Activated T-helper 1 cell treated with anti-CD3 and anti-CD28 coated beads, Interleukin-12 subunit alpha, Interleukin-12 subunit beta, Interleukin-2, Interleukin-4 antibody, amounts not matched to agents 30 ng/mL and 10 ng/mL and 1 ng/mL, durations not matched to agents 14 hours and 24 hours and 36 hours (primary cell): ENCODE measurements at places on chromosomes 13 and 19. TPM values are rescaled to one million over a fixed set of nuclear protein-coding genes. Genes with fewer than 3 reads are reported as not detected.
A peak's percentile ranks its signal among the peaks of the same experiment; 100 is the strongest.

GRCh38 chr19:41325947-41326706 is 16.2 kb downstream of the CCDC97 start:
- DNase-seq = no peak

- DNase-seq = no peak
These were observed 103.9 kb downstream of the GADD45B start for GRCh38 chr19:2579678-2580280.

DNA sequence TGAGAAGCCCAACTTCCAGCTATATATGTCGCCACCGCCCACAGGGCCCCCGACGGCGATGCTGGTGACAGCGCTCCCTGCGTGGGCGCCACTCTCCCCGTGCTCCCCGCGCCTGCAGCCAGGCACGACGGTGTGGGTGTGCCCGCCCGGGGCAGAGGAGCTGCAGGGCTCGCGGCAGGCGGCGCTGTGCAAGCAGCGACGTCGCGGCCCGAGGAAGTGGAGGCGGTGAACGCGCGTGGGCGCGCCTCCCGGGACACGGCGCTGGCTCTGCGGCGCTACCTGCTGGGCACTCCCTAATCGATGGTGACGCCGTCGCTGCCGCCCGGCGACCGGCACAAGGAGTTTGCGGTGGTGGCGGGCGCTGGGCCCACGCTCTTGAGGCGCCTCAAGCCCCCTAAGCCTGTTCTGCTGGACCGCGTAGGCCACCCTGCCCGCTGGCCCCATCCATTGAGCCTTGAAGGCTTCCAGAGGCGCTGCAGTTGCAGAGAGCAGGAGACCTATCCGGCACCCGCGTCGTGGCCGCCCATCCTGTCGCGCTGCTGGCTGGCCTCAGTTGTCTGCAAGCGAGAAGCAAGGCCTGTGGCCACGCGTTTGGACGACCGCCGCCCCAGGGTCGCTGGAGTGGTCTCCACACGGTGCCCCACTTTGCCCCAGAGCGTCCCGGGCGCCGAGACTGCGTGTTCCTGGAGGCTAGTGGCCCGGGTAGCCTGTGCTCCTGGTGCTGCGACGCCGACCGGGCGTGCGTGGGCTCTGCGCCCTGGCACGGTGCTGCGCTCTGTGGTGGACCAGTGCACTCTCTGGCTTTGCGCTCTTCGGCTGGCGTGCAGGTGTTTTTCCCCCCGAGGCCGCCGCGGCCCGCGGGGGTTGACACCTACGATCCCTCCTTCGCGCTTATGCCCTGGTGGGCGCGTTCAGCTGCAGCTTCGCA is 23.1 kb downstream of the LRFN3 start:
- peak; percentile 75 for DNase-seq

GRCh38 chr13:41177616-41178015 is 16.8 kb downstream of the KBTBD7 start:
- no peak for DNase-seq

DNA sequence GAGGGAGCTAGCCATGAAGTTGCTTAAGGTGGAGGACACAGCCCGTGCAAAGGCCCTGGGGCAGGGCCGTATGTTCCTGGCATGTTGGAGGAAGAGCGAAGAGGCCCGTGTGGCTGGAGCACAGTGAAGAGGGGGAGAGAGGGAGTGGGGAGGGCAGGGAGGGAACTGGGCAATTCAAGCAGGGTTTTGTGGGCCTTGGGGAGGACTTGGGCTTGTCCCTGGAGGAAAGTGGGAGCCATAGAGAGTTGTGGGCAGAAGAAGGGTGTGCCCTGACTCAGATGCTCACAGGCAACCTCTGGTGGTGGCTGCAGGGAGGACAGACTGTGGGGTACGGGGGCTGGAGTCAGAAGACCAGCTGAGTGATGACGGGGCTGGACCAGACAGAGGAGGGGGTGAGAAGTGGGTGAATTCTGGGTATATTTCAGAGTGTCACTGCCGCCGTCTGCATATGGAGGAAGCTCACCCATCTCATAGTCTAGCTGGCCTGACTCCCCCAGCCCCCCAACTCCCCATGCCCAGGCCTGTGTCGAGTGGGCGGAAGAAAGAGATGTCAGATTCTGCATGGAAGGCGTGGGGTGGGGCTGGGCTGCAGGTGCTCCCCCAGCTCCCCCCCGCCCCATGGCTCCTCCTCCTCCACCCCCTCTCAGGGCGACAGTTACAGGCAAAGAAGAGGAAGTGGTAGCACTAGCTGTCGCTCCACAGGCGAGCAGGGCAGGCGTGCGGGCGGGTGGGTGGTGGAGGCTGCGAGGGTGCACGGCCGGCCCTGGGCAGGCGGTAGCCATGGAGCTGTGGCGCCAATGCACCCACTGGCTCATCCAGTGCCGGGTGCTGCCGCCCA is at the start of gene VAV1:
VAV1 (plus strand) TSS at position 681 of the 838 bp plus-strand sequence; CDS start at position 781, 100 bp downstream.
- DNase-seq = peak; percentile 69

GRCh38 chr19:16372065-16372915 is 47.7 kb downstream of the KLF2 start:
- no peak for DNase-seq

GRCh38 chr19:4396949-4397783 is 3.2 kb downstream of the SH3GL1 start:
- no peak for DNase-seq

The ZNF586 gene
- total RNA-seq = 13.6 and 13.8 TPM in 2 replicates

The RETN gene
- not detected in 2 replicates for total RNA-seq

The SIGLEC12 gene
- 0.52 and 0.54 TPM in 2 replicates for total RNA-seq

The NXNL1 gene
- total RNA-seq = not detected in 2 replicates

The SELENOV gene
- not detected in 2 replicates for total RNA-seq
